ENCODE measurements at places on chromosomes 16 and 17.
A peak's percentile ranks its signal among the peaks of the same experiment; 100 is the strongest.

DNA sequence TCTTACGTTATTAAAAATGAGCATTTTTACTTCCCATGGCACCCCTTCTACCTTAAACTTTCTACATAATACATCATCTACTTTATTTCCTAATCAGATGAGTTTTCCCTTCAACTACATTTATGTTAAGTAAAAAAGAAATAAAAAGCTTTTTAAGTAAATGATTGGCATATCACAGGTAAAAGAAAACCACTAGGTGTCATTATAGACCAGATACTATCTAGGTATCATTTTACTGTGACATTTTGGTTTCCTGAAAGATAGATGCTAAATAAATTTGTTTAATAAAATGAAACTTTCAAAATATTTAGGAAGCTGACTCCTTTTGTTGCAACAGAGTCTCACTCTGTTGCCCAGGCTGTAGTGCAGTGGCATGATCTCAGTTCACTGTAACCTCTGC lies 3.8 kb upstream of the CMTM1 start:
- no peak for DNase-seq

- DNase-seq: no peak
Measured at GRCh38 chr16:4345836-4346781, 5.0 kb downstream of the PAM16 start.

GRCh38 chr17:52383493-52384100 lies 225.1 kb upstream of the CA10 start:
- peak; percentile 67 for DNase-seq

DNA sequence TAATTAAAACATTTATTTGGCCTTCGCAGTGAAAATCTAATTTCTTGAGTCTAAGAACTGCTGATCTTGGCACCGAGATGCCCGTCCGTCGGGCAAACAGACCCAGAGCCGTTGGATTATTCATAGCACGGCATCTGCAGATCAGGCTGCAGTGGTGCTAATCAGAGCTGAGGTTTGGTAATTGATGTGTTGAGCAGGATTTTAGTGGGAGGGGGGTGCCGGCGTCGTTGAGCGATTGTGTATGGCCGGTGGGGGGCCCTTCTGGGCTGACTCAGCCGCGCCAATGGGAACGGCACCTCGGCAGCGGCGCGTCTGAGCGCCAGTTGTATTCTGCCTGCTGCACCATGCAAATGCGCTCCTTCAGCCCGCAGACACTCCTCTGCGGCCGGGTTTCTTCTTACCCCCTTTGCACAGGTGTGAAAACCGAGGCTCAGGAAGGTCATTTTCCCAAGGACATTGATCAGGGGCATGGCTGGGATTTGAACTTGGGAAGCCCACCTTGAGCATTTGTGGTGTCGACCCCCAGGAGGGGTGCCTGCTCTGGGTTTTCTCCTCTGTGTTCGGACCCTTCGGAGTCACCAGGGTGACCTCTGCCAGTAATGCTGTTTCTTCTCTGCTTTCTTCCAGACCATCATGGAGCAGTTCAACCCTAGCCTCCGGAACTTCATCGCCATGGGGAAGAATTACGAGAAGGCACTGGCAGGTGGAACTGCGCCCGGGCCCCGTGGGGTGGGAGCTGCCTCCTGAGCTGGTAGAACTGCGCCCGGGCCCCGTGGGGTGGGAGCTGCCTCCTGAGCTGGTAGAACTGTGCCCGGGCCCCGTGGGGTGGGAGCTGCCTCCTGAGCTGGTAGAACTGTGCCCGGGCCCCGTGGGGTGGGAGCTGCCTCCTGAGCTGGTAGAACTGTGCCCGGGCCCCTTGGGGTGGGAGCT lies 18.4 kb downstream of the BAIAP2 start:
- no peak for DNase-seq

DNA sequence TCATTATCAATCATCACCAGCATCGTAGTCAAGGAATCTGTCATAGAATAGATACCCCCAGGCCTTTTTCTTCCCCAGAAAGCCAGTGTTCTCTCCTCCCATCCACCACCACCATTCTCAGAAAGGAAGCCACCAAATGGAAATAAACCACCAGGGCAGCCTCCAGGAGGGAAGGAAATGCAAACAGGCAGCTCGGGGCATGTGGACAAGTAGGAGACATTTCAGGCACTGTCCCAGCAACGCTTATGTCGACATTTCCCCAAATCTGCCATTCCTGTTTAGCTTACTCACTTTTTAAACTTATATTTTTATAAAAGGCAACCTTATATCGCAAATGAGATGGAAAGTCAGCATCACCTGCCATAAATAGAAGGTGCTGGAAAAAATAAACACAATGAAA lies 15.8 kb downstream of the EMP2 start:
- DNase-seq: no peak

- DNase-seq: no peak
Measured at GRCh38 chr16:11689031-11689840, 21.0 kb downstream of the SNN start.

DNA sequence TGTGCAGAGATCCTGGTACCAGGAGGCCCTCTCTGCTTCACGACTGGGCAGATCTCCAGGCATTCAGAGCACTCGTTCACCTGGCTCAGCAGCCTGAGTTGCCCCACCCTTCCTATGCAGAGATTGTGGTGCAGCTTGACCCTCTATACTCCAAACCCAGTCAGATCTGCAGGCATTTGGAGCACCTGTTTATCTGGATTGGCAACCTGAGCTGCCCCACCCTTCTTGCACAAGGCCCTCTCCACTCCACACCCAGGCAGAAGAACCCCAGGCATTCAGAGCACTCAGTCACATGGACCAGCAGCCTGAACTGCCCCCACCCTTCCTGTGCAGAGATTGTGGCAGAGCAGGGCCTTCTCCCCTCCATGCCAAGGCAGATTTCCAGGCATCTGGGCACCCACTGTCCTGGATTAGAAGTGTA lies 88.4 kb upstream of the CDH5 start:
- no peak for DNase-seq

GRCh38 chr17:34578016-34578415 lies 1.4 kb upstream of the TMEM132E start:
- no peak for DNase-seq

DNA sequence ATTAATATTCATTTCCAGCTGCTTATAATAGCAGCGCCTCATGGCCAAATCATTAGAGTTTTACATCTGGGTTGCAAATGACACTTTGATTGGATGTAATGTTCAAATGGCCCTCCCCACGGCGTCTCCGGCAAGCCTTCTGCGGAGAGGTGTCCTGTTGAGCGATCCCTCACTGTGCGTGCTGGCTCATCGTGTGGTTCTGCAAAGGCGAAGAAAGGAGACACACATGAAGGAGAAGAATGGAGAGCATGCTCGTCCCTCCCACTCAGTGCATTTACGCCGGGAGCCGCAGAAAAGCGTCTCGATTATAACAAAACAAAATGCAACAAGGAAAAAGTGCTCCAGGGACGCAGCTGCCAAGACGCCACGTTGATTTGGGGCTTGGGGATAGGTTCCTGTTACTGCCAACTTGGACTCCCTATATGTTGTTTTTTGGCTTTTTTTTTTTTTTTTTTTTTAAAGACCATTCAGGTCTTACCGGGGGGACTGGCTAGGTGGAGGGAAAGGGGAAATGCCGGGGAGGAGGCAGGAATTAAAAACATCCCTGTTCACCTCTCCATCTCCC lies 117.6 kb downstream of the C16orf78 start:
- no peak for DNase-seq

DNA sequence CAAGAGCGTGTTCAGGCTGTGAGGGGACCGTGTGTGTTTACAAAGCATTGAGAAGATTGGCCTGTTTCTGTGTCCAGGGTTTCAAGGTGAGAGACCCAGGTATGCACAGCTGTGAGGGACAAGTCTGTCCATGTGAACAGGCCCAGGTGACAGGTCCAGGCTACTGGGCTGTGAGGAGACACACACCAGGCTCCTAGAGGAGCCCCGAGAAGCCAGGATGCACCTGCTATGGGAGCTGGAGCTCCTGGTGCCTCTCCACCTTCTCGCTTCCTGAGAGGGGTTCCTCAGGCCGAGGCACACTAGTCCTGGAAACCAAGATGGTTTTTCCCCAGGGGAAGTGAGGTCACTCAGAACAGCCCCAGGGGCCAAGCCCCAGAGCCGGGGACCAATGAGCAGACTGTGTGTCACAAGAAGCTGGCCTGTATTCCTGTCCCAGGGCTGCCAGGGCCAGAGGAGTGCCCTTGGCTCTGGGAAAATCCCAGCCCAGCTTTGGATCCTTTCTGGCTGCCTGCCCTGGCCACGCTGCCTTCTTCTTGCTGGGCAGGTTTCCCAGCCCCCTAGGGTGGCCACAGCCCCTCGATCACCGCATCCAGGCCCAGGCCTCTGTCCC lies 153.4 kb upstream of the PLCG2 start:
- peak; percentile 52 for DNase-seq

- DNase-seq: no peak
Measured at GRCh38 chr16:9297437-9298113, 206.1 kb downstream of the HAPSTR1 start.

- DNase-seq: no peak
Measured at GRCh38 chr17:57723427-57724025, 21.6 kb downstream of the CCDC182 start.

GRCh38 chr17:82175201-82175600 lies 37.4 kb downstream of the CCDC57 start:
- no peak for DNase-seq

DNA sequence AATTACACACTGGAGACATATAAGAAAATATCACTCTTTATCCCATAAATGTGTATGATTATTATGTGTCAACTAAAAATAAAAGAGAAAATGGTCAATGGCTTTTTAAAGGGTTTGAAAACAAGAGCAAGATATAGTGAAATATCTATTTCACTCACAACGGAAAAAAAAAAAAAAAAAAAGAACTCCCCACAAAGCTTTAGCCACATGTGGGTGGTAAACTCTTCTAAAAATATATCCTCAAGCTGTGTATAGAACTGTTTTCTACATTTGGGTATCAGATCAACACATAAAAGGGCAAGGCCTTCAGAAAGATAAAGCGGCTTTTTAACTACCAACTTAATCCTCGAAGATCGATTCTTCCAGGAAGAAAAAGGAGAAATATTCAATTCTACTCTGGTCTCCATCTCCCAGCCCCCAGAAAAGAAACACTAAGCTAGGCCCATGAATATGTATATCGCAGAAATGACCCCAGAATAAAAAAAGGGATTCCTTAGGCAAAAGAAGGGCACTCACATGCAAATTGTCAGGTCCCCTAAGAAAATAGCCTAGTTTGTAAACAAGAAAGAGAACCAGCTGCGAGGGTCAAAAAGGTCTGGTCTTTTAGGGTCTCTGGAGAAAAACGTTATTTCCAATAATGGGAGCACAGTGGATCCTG lies 4.4 kb downstream of the LITAF start:
- DNase-seq: no peak

GRCh38 chr16:89014403-89015230 lies 37.6 kb upstream of the CBFA2T3 start:
- no peak for DNase-seq

- no peak for DNase-seq
Measured at GRCh38 chr17:82343560-82343959, 10.0 kb upstream of the SECTM1 start.

GRCh38 chr17:77327566-77328464 lies 187.0 kb downstream of the SEC14L1 start:
- no peak for DNase-seq

DNA sequence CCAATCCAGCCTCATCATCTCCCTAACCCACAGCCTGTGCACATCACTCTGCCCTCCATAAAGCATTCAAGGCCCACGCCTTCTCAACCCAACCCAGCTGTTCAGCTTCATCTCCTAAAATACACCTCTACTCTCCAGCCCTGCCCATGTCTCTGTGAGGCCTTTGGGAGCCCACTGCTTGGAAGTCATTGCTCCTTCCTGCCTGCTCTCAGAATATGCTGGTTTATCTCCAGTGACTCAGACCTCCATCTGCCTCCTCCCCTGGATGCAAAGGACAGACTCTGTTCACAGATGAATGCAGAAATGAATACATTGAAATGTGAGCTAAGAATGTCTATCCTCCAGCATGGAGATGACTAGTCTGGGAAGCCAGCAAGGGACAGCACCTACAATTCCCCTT lies 19.0 kb downstream of the KCNG4 start:
- no peak for DNase-seq

GRCh38 chr17:41338961-41339485 lies 11.6 kb downstream of the KRT33A start:
- no peak for DNase-seq

- DNase-seq: no peak
Measured at GRCh38 chr17:56159826-56160380, 6.6 kb downstream of the ANKFN1 start.

DNA sequence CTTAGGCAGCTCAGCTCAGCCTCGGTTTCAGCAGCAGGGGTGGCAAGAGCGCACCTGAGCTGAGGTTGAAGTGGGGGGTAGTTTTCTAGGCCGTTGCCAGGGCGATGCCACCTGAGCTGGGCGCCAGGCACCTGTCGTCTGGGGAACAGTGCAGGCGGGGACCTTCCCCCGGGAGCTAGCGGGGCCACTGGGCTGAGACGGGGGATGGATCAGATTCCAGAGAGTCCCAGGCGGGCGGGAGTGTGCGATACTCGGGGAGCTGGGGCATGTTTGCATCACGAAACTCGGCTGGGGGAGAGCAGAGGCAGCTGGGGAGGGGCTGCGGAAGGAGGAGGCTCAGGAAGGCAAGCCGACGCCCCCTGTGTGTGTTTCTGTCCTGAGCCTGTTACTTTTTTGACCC lies 477 bp upstream of the CLDN9 start:
- DNase-seq: peak; percentile 70

DNA sequence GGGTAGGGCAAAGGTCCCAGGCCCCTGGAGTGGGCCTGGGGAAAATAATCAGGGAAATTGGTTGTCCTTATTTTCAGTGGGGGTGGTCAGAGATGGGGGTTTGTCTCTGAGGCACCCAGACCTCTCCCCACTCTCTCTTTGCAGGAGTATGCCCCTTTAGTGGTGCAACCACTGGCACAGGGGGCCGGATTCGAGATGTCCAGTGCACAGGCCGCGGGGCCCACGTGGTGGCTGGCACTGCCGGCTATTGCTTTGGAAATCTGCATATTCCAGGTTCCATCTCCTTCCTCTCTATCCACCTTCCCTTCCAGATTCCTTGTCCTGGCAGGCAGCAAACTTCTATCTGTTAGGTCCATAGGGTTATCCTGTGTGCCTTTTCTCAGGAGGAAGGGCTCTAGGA lies 7.6 kb downstream of the PFAS start:
- DNase-seq: no peak

GRCh38 chr17:5500589-5501391 lies 14.4 kb downstream of the MIS12 start:
- DNase-seq: peak; percentile 92

GRCh38 chr17:27457731-27458523 lies 1.7 kb downstream of the KSR1 start:
- DNase-seq: no peak

GRCh38 chr16:50436271-50436670 lies 67.5 kb upstream of the BRD7 start:
- no peak for DNase-seq

GRCh38 chr16:17459903-17460521 lies 10.7 kb downstream of the XYLT1 start:
- no peak for DNase-seq
